T-helper 1 cell (primary cell): ENCODE measurements at places on chromosomes 5 and 9.

GRCh38 chr5:142852416-142853198, 82.4 kb downstream of the ARHGAP26 start:
- DNase-seq: no peak

- no peak for DNase-seq
These were observed 2030.6 kb upstream of the NUDT12 start for GRCh38 chr5:105593011-105593760.

DNA sequence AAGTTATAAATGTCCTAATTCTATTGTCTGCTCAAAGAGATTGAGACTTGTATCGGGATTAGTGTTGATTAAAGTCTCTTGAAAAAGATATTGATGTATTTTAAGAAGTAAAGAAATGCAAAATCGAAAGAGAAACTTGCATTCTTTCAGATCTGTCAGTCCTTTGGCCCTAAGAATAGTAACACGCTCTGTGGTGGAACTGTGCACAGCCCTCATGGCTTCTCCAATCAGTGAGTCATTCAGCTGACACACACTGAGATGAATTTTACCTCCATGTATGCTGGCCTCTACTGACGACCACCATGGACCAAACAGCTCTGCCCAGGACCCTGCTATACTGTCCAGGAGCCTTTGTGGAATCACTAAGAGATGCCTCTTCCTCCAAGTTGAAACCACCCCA, 232.4 kb downstream of the ESM1 start:
- no peak for DNase-seq

- DNase-seq: no peak
These were observed 660.8 kb downstream of the TLE1 start for GRCh38 chr9:81028504-81028903.

GRCh38 chr5:102863764-102864560, 108.9 kb downstream of the PAM start:
- no peak for DNase-seq

- no peak for DNase-seq
These were observed 49.2 kb downstream of the XRCC4 start for GRCh38 chr5:83126501-83126900.

- DNase-seq: no peak
These were observed 368.8 kb downstream of the GLIS3 start for GRCh38 chr9:3931058-3931457.

DNA sequence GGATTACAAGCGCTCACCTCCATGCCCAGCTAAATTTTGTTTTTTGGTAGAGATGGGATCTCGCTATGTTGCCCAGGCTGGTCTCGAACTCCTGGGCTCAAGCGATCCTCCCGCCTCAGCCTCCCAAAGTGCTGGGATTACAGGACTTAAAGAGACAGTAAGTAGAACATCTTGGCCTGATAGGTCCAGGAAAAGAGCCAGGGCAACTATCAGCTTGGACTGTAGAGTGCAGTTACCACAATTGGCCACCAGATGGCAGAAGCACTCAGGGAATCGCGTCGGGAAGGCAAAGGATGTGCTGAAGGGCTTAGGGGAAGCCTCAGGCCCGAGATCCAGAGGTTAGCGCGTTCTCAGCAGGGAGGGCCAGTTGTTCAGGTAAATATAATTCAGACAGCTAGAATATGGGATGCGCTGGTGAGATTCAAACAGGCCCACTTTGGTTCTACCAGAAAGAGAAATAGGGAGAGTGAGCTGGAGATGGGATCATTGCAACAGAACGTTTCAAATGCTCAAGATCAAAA, 21.5 kb downstream of the C9orf57 start:
- DNase-seq: peak; percentile 13

DNA sequence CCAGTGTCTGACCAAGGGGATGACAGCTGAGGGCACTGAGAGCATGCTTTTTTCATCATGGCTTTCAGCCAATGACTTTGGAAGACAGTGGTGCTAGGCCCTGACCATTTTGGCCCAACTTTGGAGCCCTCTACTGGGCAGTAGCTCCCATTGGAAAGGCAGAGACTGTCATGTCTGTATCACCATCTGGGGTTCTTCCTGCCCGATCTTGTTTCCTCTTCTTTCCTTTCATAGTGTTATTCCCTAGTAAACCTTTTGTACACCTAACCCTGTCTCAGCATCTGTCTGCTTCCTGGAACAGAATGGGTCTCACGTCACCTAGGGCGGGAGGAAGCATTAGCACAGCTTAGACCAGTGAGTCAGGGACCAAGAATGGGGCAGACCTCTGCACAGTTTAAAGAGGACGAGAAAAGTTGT, 97.4 kb upstream of the MAST4 start:
- DNase-seq: no peak

DNA sequence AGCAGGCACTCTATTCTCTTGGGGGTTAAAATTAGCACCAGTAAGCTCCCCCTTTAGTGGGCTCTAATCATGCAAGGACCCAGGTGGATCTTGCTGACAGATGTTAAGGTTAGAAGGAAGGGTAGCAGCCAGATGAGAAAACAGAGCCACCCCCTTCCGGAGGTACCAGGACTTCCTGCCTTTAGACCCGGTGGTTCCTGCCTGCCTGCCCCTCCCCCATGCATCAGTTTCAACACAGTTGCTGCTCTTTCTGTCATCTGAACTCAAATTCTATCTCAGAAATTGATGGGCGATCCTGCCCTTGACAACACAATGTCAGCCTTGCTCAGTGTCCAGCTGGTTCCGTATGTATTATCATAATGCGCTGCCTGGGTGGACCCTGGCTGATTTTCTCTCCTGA, 287.3 kb downstream of the EBF1 start:
- DNase-seq: peak; percentile 14

- no peak for DNase-seq
These were observed 18.6 kb upstream of the AGXT2 start for GRCh38 chr5:35066260-35066795.

GRCh38 chr5:134371834-134372340, 518 bp downstream of the UBE2B start:
- DNase-seq: peak; percentile 32

GRCh38 chr9:69599232-69599971, 72.8 kb downstream of the APBA1 start:
- DNase-seq: no peak

- DNase-seq: no peak
These were observed 7.1 kb downstream of the POU4F3 start for GRCh38 chr5:146345578-146346366.

DNA sequence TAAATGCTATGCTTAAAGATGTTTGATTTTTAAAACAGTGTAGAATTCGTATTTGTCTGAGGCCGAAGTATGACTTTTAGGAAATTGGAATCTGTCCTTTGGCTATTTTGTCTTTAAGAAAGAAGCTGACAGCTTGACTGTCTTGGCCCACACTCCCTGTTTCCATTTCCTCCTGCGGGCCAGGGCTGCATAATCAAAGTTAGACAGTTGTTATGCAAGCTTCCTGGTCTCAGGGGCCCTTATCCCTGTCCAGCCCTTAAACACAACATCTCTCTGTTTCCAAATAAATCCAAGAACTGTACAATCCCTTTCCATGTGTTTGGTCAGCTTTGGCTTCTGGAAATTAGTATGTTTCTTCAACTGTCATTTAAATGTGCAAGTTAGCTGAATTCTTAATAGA, 54.6 kb upstream of the ECM2 start:
- no peak for DNase-seq
